ENCODE measurements at places on chromosomes 6 and 20.
A peak's percentile ranks its signal among the peaks of the same experiment; 100 is the strongest.

GRCh38 chr6:44020148-44020547 is 107.1 kb downstream of the MRPL14 start:
- no peak for DNase-seq

DNA sequence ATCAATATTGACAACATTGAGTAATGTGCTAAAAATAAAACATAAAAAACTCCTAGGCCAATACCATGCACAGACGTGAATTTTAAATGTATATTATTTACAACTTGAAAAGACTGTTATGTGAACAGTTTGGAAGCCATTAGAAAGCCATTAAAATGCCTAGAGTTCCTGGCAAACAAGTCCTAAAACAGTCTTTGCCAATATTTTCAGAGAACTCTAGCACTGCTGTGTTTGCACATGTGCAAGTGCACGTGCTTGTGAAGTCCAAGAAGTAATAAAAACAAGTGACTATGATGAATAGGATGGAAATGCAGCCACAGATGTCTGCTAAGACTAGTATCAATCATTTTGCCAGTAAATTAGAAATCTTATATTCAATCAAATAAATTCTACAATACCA is 1447.6 kb downstream of the GRIK2 start:
- no peak for DNase-seq

- DNase-seq: peak; percentile 90
Observed at GRCh38 chr20:34129518-34130162, 17.6 kb upstream of the EIF2S2 start.

GRCh38 chr6:108920751-108921150 is 72.5 kb downstream of the ARMC2 start:
- no peak for DNase-seq

- no peak for DNase-seq
Observed at GRCh38 chr6:108598305-108598863, 37.7 kb downstream of the FOXO3 start.

DNA sequence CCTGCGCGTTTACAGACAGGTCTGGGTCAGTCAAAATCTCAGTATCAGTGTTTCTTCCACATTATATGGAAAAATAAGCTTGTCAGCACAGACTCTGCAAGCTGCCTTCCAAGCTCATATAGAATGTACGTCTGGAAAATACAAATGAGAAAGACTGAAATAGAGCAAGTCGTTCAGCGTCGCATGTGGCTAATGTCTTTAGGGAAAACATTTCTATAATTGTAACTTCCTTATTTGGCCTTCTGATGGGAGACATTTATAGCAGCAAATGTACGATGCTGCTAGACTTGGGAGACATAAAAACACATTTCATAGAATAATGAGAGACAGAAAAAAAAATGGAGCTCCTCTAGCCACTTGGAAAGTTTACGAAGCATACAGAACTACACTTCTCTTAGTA is 122.2 kb downstream of the KIF16B start:
- DNase-seq: no peak

GRCh38 chr6:110626442-110626841 is 150.0 kb upstream of the SLC22A16 start:
- DNase-seq: no peak

DNA sequence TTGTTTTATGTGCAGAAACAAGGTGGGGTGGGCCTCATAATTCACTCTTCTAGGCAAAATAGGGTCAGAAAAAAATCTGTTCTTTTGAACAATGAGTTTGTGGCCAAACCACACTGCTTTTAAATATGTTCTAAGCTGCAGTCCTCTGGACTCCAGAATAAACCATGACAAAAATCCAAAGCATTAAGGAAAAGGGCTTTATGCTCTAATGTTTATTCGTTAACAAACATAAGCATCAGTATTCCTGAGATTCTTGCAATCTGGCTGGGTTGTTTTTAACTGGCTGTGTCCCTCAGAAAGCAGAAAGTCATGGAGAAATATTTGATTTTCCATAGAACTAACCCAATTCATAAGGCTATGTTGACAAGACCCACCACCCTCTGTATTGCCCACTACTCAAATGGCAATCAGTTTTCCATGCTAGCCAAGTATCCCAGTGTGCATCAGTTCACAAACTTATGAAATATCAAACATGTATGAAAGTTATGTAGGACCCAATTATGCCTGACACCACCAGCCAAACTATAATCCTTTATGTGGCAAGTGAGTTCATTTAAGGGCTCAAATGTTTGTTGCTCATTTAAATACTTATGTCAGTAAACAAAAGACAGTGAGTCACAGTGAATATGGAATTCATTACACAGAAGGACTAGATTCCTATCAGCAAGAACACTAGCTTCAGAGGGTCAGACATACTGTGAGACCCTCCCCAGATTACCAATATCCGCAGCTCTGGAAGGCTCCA is 45.1 kb downstream of the PKHD1 start:
- no peak for DNase-seq

DNA sequence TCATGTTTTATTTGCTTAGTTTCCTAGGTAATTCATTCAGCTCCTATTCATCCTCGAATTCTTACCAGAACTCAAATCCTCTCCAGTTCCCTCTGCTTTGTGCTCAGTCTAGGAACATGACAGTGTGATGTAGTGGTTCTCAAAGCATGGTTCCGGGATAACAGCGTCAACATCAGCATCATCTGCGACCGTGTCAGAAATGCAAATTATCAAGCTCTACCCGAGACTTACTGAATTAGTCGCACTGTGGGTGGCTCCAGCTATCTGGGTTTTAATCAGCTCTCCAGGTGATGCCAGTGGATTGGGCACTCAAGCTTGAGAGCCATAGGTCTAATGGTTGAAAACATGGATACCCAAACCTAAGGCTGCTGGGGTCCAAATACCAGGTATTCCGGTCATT is 7.7 kb upstream of the STK35 start:
- DNase-seq: no peak

DNA sequence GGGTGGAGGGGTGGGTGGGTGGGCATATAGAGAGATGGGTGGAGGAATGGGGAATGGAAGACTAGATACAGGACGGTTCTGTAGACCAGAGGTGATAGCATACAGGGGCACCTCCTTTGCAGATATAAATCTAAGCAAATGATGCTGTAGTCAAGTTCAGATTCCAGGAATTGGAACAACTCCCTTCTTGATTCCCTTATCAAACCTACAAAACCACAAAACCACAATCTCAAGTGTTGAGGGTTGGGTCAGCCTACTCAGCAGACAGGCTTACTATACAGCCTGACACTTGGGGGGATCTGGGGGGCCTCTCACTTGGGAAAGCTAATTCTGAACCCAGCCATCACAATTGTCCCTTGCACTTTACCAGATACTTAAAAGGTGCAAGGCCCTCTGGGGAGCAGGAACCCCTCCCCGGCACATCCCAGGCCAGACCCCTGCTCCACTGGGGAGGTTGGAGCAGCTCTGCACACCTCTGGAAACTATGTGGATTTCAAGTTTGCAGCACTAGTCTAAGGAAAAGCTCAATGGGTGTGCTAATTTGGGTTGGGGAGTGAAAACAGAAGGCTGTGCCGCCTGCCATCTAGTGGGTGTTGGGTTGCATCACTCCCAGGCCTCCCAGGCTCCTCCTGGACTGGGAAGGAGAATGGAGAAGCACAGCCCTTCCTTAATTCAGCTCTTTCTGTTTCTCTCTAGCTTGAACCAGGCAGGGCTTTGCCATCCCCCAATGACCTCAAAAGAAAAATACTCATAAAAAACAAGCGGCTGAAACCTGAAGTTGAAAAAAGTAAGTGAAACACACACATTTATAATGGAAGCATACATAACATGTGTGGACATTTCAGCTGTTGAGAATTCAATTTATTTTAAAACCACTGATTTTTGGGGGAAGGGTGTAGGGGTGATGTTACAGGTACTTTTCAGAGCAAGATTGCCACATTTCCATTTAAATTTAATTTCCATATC is 121.2 kb upstream of the LAMP5 start:
- DNase-seq: peak; percentile 62

DNA sequence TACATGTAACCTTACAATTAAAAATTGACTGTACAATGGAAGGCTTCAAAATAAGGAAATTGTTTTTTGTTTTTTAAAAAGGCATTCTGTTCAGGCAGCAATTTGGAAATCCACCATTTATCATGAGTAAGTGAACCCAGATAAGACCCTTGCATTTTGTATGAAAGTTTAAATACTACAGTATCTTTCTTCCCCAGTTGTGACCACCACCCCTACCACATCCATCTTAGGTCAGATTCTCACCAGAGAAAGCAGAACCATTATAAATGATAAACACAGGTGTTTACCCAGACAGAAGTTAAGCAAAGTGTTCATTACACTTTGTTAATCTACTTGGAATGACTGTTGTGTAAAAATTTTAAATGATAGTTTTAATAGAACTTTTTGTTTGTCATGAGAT is 20.2 kb downstream of the SENP6 start:
- no peak for DNase-seq

DNA sequence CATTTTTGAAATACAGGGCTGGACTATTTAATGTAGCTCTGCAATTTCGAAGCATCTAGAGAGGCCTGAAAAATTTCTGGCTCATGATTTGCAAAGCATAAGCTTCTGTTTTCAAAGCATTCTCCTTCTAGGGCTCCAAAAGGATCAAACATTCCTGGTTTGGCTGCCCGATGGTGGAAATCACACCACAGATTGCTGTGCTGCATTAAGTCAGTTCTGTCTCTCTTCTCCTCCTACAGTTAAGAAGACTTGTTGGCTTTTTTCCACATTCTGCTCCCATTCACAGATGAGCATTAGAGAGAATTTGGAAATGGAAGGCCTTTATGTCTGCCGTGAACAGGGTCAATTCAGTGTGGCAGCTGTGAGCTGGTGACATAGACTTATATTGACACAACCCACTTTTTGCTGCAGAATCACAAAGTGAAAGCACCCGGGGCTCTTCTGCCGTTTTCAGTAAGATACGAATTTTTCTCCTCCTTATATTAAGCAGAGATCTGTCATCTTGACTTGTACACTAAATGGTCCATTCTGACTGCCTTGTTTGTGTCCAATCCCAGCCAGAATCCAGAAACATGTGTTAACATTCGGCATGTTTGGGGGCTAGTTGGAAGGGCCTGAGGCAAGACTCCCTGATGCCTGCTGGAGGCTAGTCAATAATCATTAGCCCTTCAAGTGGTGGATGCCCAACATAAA is 330.8 kb upstream of the DEFB112 start:
- DNase-seq: no peak

GRCh38 chr6:42162384-42162783 is 10.8 kb upstream of the GUCA1A start:
- no peak for DNase-seq

DNA sequence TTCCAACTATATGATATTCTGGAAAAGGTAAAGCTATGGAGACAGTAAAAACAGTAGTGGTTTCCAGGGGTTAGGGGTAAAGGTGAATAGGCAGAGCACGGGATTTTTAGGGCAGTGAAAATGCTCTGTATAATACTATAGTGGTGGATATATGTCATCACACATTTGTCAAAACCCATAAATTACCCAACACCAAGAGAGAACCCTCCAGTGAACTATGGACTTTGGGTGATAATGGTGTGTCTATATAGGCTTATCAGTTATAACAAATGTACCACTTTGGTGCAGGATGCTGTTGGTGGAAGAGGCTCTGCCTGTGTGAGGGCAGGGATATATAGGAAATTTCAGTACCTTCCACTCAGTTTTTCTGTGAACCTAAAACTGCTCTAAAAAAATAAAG is 149.9 kb downstream of the GPX5 start:
- no peak for DNase-seq

GRCh38 chr6:4030669-4031068 is 48.3 kb downstream of the FAM217A start:
- no peak for DNase-seq

DNA sequence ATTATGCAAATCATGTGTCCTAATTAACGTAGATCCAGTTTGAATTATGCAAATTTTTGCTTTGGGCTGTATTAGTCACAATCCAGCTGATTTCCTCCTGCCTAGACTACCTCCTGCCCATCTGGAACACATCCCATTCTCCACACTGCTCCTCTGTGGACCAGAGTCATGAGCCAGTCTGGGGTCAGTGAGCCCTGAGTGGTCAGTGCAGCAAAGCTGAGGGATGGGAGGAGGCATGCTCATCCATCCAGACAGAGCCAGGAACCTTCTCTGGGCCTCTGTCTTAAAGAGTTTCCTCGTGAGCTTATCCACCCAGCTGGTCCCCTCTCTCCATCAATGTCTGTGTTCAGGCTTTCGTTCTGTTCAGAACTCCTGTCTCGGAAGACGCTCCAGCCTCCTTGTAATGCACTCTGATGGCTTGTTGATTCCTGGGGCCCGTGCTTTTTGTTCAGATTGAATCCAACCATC is 747.8 kb downstream of the PTPRT start:
- DNase-seq: no peak

- DNase-seq: peak; percentile 87
Observed at GRCh38 chr20:58852543-58853271, at the start of gene GNAS. GNAS (plus strand) TSS chr20:58852716.

- no peak for DNase-seq
Observed at GRCh38 chr6:123841067-123841896, 37.6 kb downstream of the NKAIN2 start.

GRCh38 chr6:47056832-47057231 is 14.7 kb upstream of the ADGRF1 start:
- no peak for DNase-seq

DNA sequence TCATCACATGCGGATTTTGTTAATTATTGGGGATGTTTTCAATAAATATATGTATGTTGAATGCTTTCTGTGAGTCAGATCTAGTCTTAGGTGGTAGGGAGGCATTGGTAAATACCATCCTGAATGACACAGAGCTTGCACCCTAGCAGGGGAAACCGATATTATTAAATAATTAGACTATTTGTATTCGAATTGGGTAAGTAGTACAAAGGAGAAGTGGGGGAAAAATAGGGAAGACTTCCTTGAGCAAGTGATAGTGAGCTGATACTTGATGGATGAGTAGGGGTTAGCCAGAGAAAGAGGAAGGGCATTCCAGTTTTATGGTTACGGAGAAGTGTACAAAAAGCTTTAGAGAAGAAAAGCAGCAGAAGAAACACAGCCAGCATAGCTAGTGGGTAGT is 1.5 kb downstream of the RIOK1 start:
- DNase-seq: no peak

GRCh38 chr20:50294164-50295088 is 103.8 kb downstream of the CEBPB start:
- no peak for DNase-seq

- DNase-seq: no peak
Observed at GRCh38 chr6:125868678-125869395, 78.1 kb downstream of the NCOA7 start.

DNA sequence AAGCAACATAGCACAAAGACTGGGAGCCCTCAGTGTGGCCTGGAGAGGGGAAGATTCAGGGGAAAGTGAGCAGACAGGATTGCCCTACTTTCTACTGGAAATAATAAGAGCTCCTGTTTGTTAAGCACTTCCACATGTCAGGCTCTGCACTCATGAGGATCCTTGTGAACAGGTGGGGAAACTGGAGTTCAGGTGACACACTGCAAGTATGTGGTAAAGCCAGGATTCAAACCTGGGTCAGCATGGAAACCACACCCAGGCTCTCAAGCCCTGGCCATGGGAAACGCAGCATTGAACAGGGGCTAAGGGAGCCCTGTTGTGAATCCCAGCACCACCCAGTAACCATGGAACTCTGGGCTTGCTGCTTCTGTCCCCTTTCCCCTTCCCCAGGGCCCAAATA is 42.8 kb upstream of the ID1 start:
- no peak for DNase-seq

GRCh38 chr6:154974485-154975149 is 20.5 kb upstream of the TIAM2 start:
- DNase-seq: no peak

- DNase-seq: no peak
Observed at GRCh38 chr6:13671548-13672127, 40.0 kb downstream of the RANBP9 start.
